ENCODE measurements at places on chromosomes 7 and 10. TPM values are rescaled to one million over a fixed set of nuclear protein-coding genes. Genes with fewer than 3 reads are reported as not detected.
A peak's percentile ranks its signal among the peaks of the same experiment; 100 is the strongest.

- no peak for DNase-seq
Observed at GRCh38 chr7:102273749-102274712, 12.6 kb upstream of the SH2B2 start.

DNA sequence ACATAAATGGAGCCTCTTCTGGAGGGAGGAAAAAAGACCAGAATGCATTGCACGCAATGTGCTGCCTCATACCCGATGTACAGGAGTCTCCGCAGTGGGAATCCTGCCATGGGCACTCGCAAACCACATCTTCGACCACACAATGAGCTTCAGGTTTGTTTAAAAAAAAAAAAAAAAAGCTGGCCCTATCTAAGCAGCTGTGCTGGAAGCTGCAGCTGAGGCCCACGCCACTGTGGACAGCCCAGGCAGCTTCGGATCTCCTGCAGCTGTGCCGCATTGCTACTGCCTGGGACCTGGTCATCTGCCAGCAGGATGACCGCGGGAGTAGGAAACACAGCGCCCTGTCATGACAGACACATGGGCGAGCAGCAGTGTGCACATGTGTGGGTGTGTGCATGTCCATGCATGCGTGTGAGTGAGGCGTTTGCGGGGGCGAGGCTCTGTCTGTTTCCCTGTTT lies 26.0 kb downstream of the EN2 start:
- DNase-seq: peak; percentile 81

DNA sequence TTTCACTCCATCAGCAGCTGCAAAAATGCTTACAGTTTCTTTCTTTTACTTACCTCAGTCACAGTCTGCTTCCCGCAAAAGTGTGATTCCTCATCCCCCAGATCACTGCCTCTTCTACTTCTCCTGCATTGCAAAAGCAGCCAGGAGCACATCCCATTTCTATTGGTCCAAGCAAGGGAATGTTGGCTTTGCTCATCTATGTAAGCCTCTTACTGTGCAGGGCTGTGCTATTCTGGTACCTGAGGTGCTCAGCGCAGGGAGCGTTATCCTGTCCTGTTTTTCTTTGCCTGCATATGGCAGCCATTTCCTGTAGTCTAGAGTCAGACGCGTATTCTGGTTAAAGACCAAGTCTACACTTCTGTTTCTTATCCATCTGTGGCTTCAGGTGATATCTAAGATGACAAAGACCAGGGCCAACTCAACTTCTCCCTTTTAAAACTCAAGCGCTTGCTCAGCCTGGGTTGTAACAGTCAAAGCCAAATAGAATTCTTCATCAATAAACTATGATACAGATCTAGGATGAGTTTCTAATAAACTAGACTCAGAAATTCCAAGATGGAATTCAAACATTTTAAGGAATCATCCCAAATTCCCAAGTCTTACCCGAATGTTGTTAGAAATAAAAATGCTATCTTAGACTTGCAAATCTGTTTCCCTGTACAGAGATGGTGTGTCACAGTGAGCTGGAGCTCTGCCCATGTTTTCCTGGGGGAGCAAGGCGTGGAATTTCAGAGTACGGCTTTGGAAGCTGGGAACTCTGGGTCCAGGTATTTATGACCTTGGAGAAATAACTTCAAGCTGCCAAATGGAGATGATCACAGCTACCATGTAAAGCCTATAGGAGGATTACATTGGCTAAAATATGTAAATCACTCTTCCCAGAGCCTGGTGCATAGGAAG lies 6.1 kb upstream of the RBM17 start:
- DNase-seq: no peak

The SNX10 gene
- 2.3 TPM for polyA plus RNA-seq

DNA sequence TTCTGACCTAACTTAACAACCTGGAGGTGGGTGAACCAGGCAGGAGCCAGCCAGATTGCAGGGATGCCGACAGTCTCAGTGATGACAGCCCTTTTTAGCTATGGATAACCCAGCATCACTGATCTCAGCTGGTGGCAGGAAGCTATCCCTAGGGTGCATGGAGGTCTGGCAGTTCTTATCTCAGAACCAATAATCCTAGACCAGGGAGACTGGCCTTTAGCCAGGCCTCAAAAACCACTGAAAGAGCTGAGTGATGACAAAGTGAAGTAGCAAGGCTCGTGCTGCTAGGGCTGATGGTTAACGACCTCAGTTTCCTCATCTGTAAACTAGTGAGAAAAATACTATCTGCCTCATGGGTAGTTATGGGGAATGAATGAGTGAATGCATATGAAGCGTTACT lies 112.5 kb downstream of the RALA start:
- peak; percentile 52 for DNase-seq

DNA sequence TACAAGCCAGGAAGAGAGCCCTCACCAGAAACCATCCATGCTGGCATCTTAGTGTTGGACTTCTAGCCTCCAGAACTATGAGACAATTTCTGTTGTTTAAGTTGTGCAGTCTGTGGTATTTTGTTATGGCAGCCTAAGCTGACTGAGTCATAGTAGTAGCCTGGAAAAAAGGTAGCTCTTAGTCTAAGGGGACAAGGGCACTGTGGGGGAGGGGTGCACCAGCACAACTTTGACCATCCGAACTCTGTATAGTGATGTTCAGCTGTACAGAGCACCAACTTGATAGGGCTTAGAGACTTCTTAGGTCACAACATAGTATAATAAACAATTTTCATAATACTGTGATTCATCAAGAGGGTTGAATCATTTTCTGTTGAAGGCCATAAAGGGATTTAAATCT lies 14.3 kb downstream of the EIF4EBP2 start:
- DNase-seq: no peak

The CPN1 gene
- polyA plus RNA-seq: 0.08 TPM

DNA sequence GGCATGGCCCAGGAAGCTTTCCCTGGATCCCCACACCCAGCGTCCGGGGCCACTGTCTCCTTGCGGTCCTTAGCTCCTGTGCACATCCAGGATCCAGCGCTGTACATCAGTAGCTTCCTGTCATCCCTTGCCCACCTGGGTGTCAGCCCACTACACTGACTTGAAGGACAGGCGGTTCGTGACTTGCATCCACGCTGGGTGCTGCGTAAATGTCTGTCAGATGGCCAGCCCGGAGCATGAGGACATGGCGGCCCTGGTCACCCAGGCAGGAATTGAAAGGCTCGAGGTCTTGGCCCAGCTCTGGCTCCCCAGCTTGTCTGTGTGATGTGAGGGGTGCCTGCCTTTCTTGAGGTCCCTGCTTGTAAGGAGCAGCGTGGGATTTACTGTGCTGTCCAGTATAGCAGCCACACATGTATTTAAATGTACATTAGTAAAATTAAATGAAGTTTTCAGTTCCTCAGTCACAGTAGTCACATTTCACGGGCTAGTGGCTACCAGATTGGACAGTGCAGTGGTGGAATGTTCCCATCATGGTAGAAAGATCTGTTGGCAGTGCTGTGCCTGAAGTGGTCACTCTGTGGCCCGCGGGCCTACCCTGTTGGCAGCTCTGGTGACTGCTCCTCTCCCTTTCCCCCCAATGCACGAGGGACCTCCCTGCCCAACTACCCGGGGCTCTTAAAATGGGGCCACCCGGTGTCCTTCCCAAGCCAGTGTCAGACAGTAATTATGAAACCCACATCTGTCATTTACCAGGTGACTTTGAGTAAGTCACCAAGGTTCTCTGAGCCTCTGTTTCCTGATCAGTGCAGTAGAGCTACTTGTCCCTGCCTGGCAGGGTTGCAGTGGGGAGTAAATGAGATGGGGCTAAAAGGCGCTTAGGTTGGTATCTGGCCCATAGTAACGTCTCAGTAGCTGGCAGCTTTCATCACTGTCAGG lies 97.8 kb upstream of the PPIF start:
- DNase-seq: no peak

- no peak for DNase-seq
Observed at GRCh38 chr10:95276367-95277200, 14.2 kb downstream of the PDLIM1 start.

DNA sequence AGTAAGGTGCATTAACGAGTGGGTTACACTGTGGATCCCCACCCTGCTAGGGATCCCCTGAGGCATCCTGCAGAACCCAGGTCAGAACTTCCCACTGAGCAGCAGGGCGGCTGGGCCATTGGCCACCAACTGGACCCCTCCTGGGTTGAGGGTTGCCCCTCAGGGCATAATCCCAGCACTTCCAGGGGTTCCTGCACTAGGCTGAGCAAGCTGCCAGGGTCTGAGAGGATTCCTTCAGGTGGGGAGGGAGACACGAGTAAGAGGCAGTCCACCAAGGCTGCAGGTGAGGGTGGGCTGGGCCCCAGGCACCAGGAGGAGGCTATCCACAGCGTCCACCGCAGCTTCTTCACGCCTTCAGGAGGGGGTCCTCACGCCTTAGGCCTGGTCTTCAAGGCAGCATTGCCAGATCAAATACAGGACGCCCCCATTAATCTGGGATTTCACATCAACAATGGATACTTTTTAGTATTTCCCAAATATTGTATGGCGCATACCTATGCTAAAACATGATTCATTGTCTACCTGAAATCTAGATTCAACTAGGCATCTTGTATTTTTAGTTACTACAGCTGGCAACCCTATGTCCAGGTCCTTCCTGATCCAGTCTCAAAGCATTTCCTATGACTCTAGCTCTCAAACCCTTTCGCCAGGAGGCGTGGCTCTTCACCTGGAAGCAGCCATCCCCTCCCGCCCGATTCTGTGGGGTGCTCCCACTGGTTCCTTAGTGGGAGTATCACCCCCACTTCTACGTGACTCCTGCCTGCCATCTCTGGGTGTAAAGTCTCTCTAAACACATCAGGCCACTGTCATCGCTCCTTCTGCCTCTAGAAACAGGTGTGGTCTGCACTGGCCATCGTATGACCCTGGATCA lies 4.1 kb downstream of the PRKAG2 start:
- no peak for DNase-seq

GRCh38 chr7:86733783-86734182 lies 90.1 kb downstream of the GRM3 start:
- no peak for DNase-seq

The PRSS1 gene
- not detected for polyA plus RNA-seq

The LAMB4 gene
- polyA plus RNA-seq: 0.38 TPM

GRCh38 chr7:156954941-156955340 lies 5.4 kb downstream of the NOM1 start:
- DNase-seq: no peak

- peak; percentile 71 for DNase-seq
Observed at GRCh38 chr7:120273476-120273975, 551 bp downstream of the KCND2 start.

GRCh38 chr7:20241194-20241910 lies 24.2 kb upstream of the MACC1 start:
- DNase-seq: no peak

The COL13A1 gene
- 11.2 TPM for polyA plus RNA-seq

The AEBP1 gene
- polyA plus RNA-seq: 90.6 TPM

The FAM221A gene
- polyA plus RNA-seq: 2.2 TPM

GRCh38 chr10:10960534-10960933 lies 57.1 kb upstream of the CELF2 start:
- DNase-seq: no peak

DNA sequence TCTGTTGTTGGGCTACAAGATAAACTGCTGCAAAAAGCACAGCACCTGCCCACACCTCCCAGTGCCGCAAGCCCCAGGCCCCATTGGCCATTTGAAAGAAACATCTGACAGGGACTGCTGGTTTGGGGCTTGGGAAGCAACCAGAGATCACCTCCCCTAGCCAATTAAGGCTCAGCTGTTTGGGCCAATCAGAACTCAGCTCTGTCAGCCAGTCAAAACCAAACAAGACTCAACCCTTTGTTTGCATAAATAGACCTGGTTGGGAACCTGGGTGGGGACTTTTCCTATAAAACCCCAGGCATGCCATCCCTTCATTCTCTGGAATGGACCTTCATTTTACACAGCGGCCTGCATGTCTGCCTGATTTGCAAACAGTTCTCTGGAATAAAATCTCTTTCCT lies 17.2 kb upstream of the NME8 start:
- no peak for DNase-seq

- DNase-seq: no peak
Observed at GRCh38 chr7:5230265-5231067, 40.4 kb downstream of the WIPI2 start.
